ENCODE measurements at places on chromosomes 2 and 18. TPM values are rescaled to one million over a fixed set of nuclear protein-coding genes. Genes with fewer than 3 reads are reported as not detected.

The GULP1 gene
- 3.5 TPM for polyA plus RNA-seq

The RND3 gene
- polyA plus RNA-seq, result 41.6 TPM

The CSRNP3 gene
- polyA plus RNA-seq, result 1.8 TPM

The SLC66A3 gene
- polyA plus RNA-seq, result 6.9 TPM

The TRIB2 gene
- polyA plus RNA-seq, result 1.4 TPM

The GREB1L gene
- not detected for polyA plus RNA-seq

The FECH gene
- 9.2 TPM for polyA plus RNA-seq

The APCDD1 gene
- polyA plus RNA-seq, result 2.8 TPM

The CABYR gene
- polyA plus RNA-seq, result 0.90 TPM

The MSGN1 gene
- polyA plus RNA-seq, result not detected

The EML6 gene
- polyA plus RNA-seq, result 1.2 TPM

The MAP3K19 gene
- polyA plus RNA-seq, result not detected

The RGPD4 gene
- polyA plus RNA-seq, result not detected

The FEV gene
- 0.77 TPM for polyA plus RNA-seq

The SAG gene
- polyA plus RNA-seq, result not detected

The RNF144A gene
- polyA plus RNA-seq, result 13.2 TPM

The SLC35F5 gene
- 22.4 TPM for polyA plus RNA-seq

The SFTPB gene
- polyA plus RNA-seq, result not detected

The HOXD12 gene
- not detected for polyA plus RNA-seq

The STEAP3 gene
- polyA plus RNA-seq, result 1.4 TPM

The RGPD3 gene
- polyA plus RNA-seq, result not detected

The IL37 gene
- not detected for polyA plus RNA-seq

The BMP10 gene
- not detected for polyA plus RNA-seq

The ANKRD44 gene
- 21.3 TPM for polyA plus RNA-seq

The ZNF521 gene
- polyA plus RNA-seq, result 1.2 TPM

The CXCR4 gene
- polyA plus RNA-seq, result 6.6 TPM

The PRSS56 gene
- polyA plus RNA-seq, result not detected

The ASAP2 gene
- polyA plus RNA-seq, result 15.1 TPM

The RHBDD1 gene
- 13.0 TPM for polyA plus RNA-seq

The GKN2 gene
- 1.2 TPM for polyA plus RNA-seq

The CNTNAP5 gene
- polyA plus RNA-seq, result 0.74 TPM

The CPS1 gene
- not detected for polyA plus RNA-seq

The MALT1 gene
- polyA plus RNA-seq, result 13.5 TPM

The FAM124B gene
- polyA plus RNA-seq, result 0.60 TPM

The MYO3B gene
- polyA plus RNA-seq, result not detected

The NCKAP5 gene
- polyA plus RNA-seq, result 3.7 TPM

The MAPK4 gene
- polyA plus RNA-seq, result 0.96 TPM

The TMBIM1 gene
- polyA plus RNA-seq, result 109 TPM

The UGT1A7 gene
- 0.66 TPM for polyA plus RNA-seq

The MTHFD2 gene
- polyA plus RNA-seq, result 59.4 TPM

The SMYD1 gene
- under 0.01 TPM for polyA plus RNA-seq

The NEU2 gene
- polyA plus RNA-seq, result not detected

The XPO1 gene
- polyA plus RNA-seq, result 23.4 TPM

The OSBPL6 gene
- 0.60 TPM for polyA plus RNA-seq

The ACVR1C gene
- 2.4 TPM for polyA plus RNA-seq

The TMEM169 gene
- 0.80 TPM for polyA plus RNA-seq

The CYRIA gene
- 3.0 TPM for polyA plus RNA-seq

The CAVIN2 gene
- polyA plus RNA-seq, result 1.4 TPM

The RNF152 gene
- polyA plus RNA-seq, result 11.3 TPM

The RAB12 gene
- 9.2 TPM for polyA plus RNA-seq

The FSHR gene
- polyA plus RNA-seq, result not detected

The MAB21L4 gene
- 1.7 TPM for polyA plus RNA-seq

The MXD1 gene
- 46.8 TPM for polyA plus RNA-seq

The GAREM1 gene
- 4.9 TPM for polyA plus RNA-seq

The TBR1 gene
- polyA plus RNA-seq, result not detected
